ENCODE measurements at places on chromosomes 2 and 18. TPM values are rescaled to one million over a fixed set of nuclear protein-coding genes. Genes with fewer than 3 reads are reported as not detected.

The CCDC85A gene
- 0.60 TPM for total RNA-seq

The KCNK3 gene
- 2.1 TPM for total RNA-seq

The CHRND gene
- total RNA-seq = not detected

The AQP12A gene
- total RNA-seq = not detected

The SERPINB4 gene
- not detected for total RNA-seq

DNA sequence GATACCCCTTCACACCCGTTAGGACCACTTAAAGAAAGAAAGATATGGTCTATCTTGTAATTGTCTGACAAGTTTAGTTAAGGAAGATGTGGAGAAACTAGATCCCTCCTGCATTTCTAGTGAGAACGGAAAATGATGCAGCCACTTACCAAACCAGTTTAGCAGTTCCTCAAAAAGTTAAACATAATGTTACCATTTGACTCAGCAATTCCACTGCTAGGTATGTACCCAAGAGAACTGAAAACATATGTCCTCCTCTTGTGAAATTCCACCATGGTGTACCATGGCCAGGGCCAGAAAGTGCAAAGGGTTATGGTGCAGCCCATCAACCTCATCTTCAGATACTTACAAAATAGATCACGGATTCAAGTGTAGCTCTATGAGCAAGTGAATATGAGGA is 79.0 kb upstream of the ID2 start:
- H3K27ac ChIP-seq = no peak overlapping the region
- DNase-seq = no peak
- H3K4me1 ChIP-seq = no peaks in the 10 kb centered on the region
- no peaks in the 10 kb centered on the region for H3K27me3 ChIP-seq

GRCh38 chr18:3566851-3567250 is 116.9 kb downstream of the TGIF1 start:
- no peak overlapping the region for H3K27ac ChIP-seq
- no peaks in the 10 kb centered on the region for H3K4me1 ChIP-seq
- H3K27me3 ChIP-seq = no peaks in the 10 kb centered on the region
- H3K36me3 ChIP-seq = no peaks in the 10 kb centered on the region

GRCh38 chr2:74458938-74459363 is 713 bp downstream of the WBP1 start:
- H3K36me3 ChIP-seq = no peaks in the 10 kb centered on the region
- H3K27ac ChIP-seq = peak overlapping the region; percentile 56
- DNase-seq = no peak
- H3K27me3 ChIP-seq = no peaks in the 10 kb centered on the region
- peaks cover 10% of the 10 kb centered on the region for H3K4me1 ChIP-seq

GRCh38 chr2:56483081-56483480 is 299.3 kb downstream of the CCDC85A start:
- no peak for DNase-seq
- H3K27me3 ChIP-seq = no peaks in the 10 kb centered on the region
- H3K4me1 ChIP-seq = no peaks in the 10 kb centered on the region

DNA sequence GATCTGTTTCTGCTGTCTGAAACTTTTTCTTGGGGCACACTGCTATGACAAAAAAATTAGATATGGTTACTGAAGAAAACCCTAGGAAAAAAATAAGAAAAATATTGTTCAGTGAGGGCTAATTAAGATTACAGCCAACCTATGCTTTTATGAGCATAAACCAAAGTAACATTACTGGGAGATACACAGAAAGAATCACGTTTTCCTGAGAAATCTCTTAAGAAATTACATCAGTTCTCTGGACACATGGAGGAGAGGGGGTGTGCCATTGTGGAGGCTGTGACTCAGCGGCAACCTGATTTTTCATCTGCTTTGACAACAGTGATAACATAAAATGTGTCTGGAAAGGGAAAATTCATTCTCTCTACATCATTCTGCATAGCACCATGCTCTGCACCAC is 13.4 kb upstream of the NMI start:
- no peaks in the 10 kb centered on the region for H3K4me1 ChIP-seq
- DNase-seq = no peak
- no peak overlapping the region for H3K4me3 ChIP-seq
- no peaks in the 10 kb centered on the region for H3K36me3 ChIP-seq
- H3K27ac ChIP-seq = no peak overlapping the region

DNA sequence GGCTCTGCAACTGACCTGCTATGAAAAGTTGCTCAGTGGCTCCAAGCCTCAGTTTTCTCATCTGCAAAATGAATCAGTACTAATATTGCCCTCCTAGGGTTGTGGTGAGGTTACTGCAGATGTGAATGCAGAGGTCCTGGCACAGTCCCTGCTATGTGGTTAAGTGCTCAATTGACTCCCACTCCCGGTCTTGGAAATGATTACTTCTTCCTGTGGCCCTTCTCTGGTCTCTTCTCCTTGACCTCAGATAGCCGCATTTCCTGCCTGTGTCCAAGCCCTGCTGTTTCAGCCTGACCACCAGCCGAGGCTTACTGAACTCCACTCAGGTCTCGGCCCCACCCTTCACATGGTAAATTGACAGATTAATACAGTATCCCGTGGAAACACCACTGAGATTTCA is 26.3 kb downstream of the CNGA3 start:
- no peak overlapping the region for H3K27ac ChIP-seq
- no peaks in the 10 kb centered on the region for H3K27me3 ChIP-seq
- DNase-seq = no peak

- peak overlapping the region; percentile 83 for H3K27ac ChIP-seq
- peak overlapping the region; percentile 70 for H3K4me3 ChIP-seq
- no peaks in the 10 kb centered on the region for H3K36me3 ChIP-seq
- H3K4me1 ChIP-seq = peaks cover 5% of the 10 kb centered on the region
Observed at GRCh38 chr2:66577321-66578053, 142.6 kb downstream of the MEIS1 start.

DNA sequence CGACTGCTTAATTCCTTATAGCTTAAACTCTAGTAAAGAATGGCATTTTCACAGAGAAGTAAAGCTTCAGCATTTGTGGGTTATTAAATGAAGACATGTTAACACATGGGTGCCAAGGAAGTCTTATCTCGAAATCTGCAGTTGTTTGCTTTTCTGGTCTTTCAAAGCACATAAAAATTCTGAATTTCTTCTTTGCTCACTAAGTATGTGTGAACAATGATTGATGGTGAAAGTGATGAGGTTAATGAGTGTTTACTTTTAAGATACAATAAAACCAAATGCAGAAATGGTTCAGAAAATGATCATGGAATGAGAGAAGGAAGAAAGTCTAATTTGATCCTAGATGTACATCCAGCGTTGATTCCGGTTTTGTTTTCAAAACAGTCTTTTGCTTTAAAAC is 234.6 kb upstream of the RAB12 start:
- no peak overlapping the region for H3K4me3 ChIP-seq
- H3K27ac ChIP-seq = no peak overlapping the region
- no peak for DNase-seq
- H3K27me3 ChIP-seq = no peaks in the 10 kb centered on the region

DNA sequence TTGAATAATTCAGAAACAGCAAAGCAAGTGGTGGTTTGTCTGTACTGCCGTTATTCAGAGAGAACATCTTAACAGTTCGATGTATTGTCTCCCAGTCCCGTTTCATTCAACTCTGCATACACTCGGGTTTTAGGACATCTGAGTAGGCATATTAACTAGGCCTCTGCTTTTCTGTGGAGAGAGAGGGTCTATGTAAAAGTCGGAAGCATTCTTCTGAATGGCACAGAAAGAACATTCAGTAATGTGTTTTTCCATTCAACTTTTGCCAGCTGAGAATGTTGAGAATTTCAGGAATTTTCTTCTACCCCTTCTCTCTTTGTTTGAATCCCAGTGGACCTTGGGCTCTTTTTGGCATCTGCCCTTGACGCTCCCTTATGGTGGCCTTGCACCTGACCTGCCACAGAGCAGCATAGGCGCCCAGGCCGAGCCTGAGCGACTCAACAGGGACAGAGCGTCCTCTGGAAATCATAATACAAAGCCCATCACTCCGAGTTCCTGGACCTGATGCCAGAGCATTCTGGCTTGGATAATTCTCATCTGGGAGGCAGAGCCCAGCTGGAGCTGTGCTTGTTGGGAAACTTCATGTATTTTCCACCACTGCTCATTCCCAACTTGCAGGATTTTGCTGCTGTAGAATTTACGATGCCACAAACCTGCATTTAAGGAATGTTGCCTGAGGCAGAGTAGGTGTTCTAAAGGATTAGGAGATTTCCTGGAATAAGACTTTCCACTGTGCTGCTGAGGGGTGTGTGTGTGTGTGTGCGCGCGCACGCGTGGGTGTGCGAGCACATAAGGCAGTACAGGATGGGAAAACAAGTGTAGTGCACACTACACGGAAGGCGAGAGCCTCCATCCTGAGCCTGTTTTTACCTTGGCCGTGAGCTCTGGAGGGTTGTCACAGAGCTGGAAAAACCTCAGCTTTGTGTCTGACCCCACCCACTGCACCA is 77.2 kb upstream of the TXNDC2 start:
- no peak overlapping the region for H3K4me3 ChIP-seq
- H3K27ac ChIP-seq = no peak overlapping the region
- no peaks in the 10 kb centered on the region for H3K36me3 ChIP-seq
- H3K27me3 ChIP-seq = no peaks in the 10 kb centered on the region
- peak; percentile 50 for DNase-seq

GRCh38 chr2:223947711-223948205 is 2.6 kb upstream of the WDFY1 start:
- no peaks in the 10 kb centered on the region for H3K27me3 ChIP-seq
- H3K4me3 ChIP-seq = no peak overlapping the region
- no peaks in the 10 kb centered on the region for H3K36me3 ChIP-seq

- H3K4me3 ChIP-seq = peak overlapping the region; percentile 74
- H3K4me1 ChIP-seq = peaks cover 1% of the 10 kb centered on the region
- H3K36me3 ChIP-seq = no peaks in the 10 kb centered on the region
- H3K27me3 ChIP-seq = no peaks in the 10 kb centered on the region
- H3K27ac ChIP-seq = peak overlapping the region; percentile 75
- peak; percentile 66 for DNase-seq
Observed at GRCh38 chr2:181891966-181892798, 652 bp downstream of the ITPRID2 start.

DNA sequence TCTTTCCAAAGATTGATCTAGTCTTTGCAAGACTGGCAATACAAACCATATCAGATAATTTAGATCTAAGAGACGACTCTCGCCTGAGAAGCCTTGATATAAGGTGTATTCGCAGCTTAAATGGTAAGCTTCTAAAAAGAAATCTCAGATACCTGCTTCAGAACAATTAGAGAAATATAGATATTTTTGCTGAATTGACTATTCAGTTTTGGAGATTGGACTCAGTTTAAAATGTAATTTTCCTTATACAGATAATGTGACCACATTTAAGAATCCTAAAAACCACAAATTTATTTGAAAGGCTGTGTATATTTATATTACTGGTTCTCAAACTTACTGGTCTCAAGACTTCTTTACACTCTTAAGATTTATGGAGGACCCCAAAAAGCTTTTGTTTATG is 15.4 kb downstream of the PAPOLG start:
- H3K27me3 ChIP-seq = no peaks in the 10 kb centered on the region
- DNase-seq = no peak
- H3K4me1 ChIP-seq = no peaks in the 10 kb centered on the region
- no peak overlapping the region for H3K27ac ChIP-seq

GRCh38 chr2:127174136-127174535 is 46.0 kb downstream of the CYP27C1 start:
- peaks cover 9% of the 10 kb centered on the region for H3K4me1 ChIP-seq
- H3K36me3 ChIP-seq = no peaks in the 10 kb centered on the region
- no peaks in the 10 kb centered on the region for H3K27me3 ChIP-seq
- H3K4me3 ChIP-seq = no peak overlapping the region
- H3K27ac ChIP-seq = no peak overlapping the region

- no peak for DNase-seq
- H3K4me3 ChIP-seq = no peak overlapping the region
- no peaks in the 10 kb centered on the region for H3K36me3 ChIP-seq
Observed at GRCh38 chr2:99880148-99880963, 262.0 kb downstream of the AFF3 start.

DNA sequence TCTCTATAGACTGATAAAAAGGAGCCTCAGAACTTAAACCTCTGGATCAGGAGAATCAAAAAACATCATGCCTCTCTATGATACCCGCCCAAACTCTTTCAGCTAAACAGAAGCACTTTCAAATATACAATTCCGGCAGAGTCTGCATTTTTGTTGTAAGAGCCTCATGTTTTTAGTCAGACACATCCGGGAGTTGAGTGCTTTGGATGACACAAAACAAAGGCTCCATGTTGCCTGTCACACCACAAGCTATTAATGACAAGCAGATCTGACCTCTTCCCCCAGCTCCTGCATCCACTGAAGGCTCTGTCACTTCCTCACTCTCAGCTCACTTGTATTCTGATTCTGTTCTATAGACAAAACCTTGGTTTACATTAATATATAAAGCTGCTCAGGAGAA is 33.2 kb downstream of the SLC38A11 start:
- H3K36me3 ChIP-seq = no peaks in the 10 kb centered on the region
- DNase-seq = no peak
- no peak overlapping the region for H3K27ac ChIP-seq
- H3K27me3 ChIP-seq = no peaks in the 10 kb centered on the region
- no peak overlapping the region for H3K4me3 ChIP-seq

GRCh38 chr2:218002845-218003180 is at the start of gene TNS1:
TSS of gene TNS1 (minus strand) at chr2:218002995. CDS start at chr2:218002872, 123 bp downstream.
- no peaks in the 10 kb centered on the region for H3K27me3 ChIP-seq
- H3K36me3 ChIP-seq = no peaks in the 10 kb centered on the region
- H3K4me1 ChIP-seq = peaks cover 37% of the 10 kb centered on the region
- peak within 1 kb of the TSS; percentile 49 for H3K4me3 ChIP-seq
- DNase-seq = peak; percentile 87

GRCh38 chr2:17608251-17608650 is 67.8 kb downstream of the VSNL1 start:
- no peaks in the 10 kb centered on the region for H3K36me3 ChIP-seq
- no peak for DNase-seq
- H3K4me3 ChIP-seq = no peak overlapping the region
- H3K4me1 ChIP-seq = no peaks in the 10 kb centered on the region
- H3K27me3 ChIP-seq = no peaks in the 10 kb centered on the region

GRCh38 chr2:220077488-220077887 is 450.1 kb downstream of the SLC4A3 start:
- H3K27me3 ChIP-seq = no peaks in the 10 kb centered on the region
- no peaks in the 10 kb centered on the region for H3K36me3 ChIP-seq
- DNase-seq = no peak
- H3K4me3 ChIP-seq = no peak overlapping the region
- H3K4me1 ChIP-seq = peaks cover 42% of the 10 kb centered on the region
- no peak overlapping the region for H3K27ac ChIP-seq

- H3K4me3 ChIP-seq = no peak overlapping the region
- no peak for DNase-seq
- no peaks in the 10 kb centered on the region for H3K4me1 ChIP-seq
- no peaks in the 10 kb centered on the region for H3K36me3 ChIP-seq
- no peaks in the 10 kb centered on the region for H3K27me3 ChIP-seq
- H3K27ac ChIP-seq = no peak overlapping the region
Observed at GRCh38 chr18:45749918-45750689, 26.1 kb downstream of the SLC14A1 start.

GRCh38 chr18:37252854-37253393 is 312.7 kb downstream of the CELF4 start:
- DNase-seq = no peak
- no peak overlapping the region for H3K27ac ChIP-seq
- no peaks in the 10 kb centered on the region for H3K27me3 ChIP-seq
- no peaks in the 10 kb centered on the region for H3K36me3 ChIP-seq
- no peak overlapping the region for H3K4me3 ChIP-seq

Measured in ovary (tissue), 10 donors.